Ascending aorta (tissue), 2 donors: ENCODE measurements at places on chromosomes 1 and 21.

- no peak overlapping the region for H3K4me3 ChIP-seq
- peaks cover 4% of the 10 kb centered on the region for H3K4me1 ChIP-seq
- H3K36me3 ChIP-seq = peaks cover 5% of the 10 kb centered on the region
Measured at GRCh38 chr1:109078317-109078716, 2.5 kb upstream of the TAF13 start.

GRCh38 chr1:99546432-99547416 lies 99.2 kb upstream of the PALMD start:
- no peaks in the 10 kb centered on the region for H3K27me3 ChIP-seq
- no peak overlapping the region for H3K27ac ChIP-seq
- no peak overlapping the region for H3K4me3 ChIP-seq
- no peak for DNase-seq
- H3K36me3 ChIP-seq = no peaks in the 10 kb centered on the region

GRCh38 chr1:35600593-35600992 lies 27.5 kb downstream of the TFAP2E start:
- no peaks in the 10 kb centered on the region for H3K27me3 ChIP-seq
- H3K4me1 ChIP-seq = no peaks in the 10 kb centered on the region
- H3K4me3 ChIP-seq = no peak overlapping the region
- no peak for DNase-seq
- H3K27ac ChIP-seq = no peak overlapping the region

DNA sequence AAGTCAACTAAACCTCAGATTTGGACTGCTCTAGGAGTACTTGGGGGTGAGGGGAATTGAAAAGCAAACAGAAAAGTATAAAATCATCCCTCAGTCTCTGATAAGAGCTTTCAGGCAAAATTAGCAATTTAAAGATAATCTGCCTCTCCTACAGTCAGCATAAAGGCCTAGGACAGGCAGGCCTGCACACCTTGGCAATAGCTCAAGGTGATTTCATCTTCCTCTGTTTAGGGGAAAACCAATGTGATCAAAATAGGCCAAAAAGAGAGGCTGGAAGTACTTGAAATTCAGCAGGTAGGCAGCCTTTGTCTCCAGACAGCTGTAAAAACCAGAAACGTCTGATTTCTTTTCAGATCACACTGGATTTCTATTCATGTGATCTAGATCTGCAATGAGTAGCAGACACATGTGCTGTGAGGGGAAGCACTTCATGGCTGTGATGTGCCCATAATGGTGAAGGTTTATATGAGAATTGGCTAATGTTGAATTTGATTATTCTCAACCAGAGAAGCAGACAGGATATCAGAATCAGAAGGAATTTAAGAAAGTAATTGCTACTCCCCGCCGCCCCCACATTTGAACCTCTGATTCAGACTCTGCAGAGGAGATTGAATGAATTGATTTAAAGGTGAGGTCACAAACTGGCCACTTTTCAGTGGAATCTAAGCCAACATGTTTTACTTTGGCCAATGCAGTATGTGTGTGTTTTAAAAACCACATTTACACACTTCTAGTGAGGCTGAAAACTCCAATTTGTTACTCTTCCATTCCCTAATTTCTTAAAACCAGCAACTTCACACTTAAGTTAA lies 45.8 kb upstream of the DNASE2B start:
- no peaks in the 10 kb centered on the region for H3K36me3 ChIP-seq
- H3K4me1 ChIP-seq = no peaks in the 10 kb centered on the region
- no peak for DNase-seq
- H3K27ac ChIP-seq = no peak overlapping the region

DNA sequence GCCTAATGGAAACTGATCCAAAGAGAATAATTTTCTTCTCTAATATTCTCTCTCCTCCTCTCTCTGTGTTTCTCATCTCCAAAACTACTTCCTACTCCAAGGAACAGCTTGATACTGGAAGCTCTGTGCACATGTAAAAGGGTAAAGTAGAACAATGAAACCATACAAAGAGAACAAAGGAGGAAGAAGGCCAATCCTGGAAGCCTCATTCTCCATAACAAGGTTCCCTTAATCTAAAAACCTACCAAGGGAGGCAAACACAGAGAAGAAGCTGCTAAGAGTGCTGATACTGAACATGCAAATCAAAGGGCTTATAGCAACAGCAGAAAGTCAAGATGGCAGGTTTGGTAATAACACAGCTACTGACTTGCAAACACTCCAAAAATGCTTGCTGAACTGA lies 44.4 kb downstream of the SIPA1L2 start:
- H3K36me3 ChIP-seq = no peaks in the 10 kb centered on the region
- DNase-seq = no peak
- H3K4me3 ChIP-seq = no peak overlapping the region

DNA sequence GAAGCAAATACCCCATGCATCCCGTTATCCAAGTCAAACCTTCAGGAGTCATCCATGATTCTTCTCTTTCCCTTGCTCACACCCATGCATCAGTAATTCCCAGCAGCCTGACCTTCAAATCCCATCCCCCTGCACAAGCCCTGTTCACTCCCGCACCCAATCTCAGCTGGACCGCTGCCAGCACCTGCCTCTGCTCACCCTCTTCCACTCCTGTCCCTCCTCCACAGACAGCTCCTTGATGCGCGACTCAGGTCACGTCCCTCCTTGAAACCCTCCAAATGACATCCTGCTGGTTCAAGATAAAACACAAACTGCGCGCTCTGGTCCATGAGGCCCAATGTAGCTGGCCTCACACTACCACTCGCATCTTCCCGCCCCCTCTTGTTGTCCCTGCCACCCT lies 43.4 kb upstream of the MPZL1 start:
- H3K27ac ChIP-seq = no peak overlapping the region
- no peaks in the 10 kb centered on the region for H3K36me3 ChIP-seq
- H3K4me3 ChIP-seq = no peak overlapping the region
- H3K27me3 ChIP-seq = no peaks in the 10 kb centered on the region

- H3K27ac ChIP-seq = no peak overlapping the region
- H3K4me1 ChIP-seq = no peaks in the 10 kb centered on the region
- no peak for DNase-seq
- no peak overlapping the region for H3K4me3 ChIP-seq
Measured at GRCh38 chr1:25089772-25090171, 142.5 kb downstream of the SYF2 start.

DNA sequence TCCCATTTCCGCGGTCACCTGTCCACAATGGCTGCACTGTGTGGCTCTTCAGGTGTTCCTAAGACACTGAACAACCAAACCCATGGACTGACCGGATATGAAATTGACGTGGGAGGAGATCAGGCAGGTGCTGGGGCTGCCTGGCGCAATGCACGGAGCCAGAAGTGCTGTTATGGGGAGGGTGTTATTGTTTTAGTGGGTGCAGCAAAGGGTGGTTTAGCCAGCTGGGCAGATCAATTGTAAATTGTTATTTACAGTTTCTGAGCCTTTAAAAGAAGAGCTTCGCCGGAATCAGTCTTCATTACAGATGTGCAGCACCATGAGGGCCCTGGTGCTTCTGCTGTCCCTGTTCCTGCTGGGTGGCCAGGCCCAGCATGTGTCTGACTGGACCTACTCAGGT lies at the start of gene CA6:
Gene CA6 (plus strand): TSS at position 301 of the 400 bp plus-strand sequence. CDS start 19 bp downstream, at position 320.
- H3K4me3 ChIP-seq = no peak within 1 kb of the TSS
- H3K4me1 ChIP-seq = no peaks in the 10 kb centered on the region
- H3K27me3 ChIP-seq = no peaks in the 10 kb centered on the region
- no peak for DNase-seq

- no peak for DNase-seq
- no peaks in the 10 kb centered on the region for H3K36me3 ChIP-seq
- H3K27me3 ChIP-seq = no peaks in the 10 kb centered on the region
- H3K4me3 ChIP-seq = no peak overlapping the region
Measured at GRCh38 chr1:8846263-8846662, 28.8 kb upstream of the RERE start.

DNA sequence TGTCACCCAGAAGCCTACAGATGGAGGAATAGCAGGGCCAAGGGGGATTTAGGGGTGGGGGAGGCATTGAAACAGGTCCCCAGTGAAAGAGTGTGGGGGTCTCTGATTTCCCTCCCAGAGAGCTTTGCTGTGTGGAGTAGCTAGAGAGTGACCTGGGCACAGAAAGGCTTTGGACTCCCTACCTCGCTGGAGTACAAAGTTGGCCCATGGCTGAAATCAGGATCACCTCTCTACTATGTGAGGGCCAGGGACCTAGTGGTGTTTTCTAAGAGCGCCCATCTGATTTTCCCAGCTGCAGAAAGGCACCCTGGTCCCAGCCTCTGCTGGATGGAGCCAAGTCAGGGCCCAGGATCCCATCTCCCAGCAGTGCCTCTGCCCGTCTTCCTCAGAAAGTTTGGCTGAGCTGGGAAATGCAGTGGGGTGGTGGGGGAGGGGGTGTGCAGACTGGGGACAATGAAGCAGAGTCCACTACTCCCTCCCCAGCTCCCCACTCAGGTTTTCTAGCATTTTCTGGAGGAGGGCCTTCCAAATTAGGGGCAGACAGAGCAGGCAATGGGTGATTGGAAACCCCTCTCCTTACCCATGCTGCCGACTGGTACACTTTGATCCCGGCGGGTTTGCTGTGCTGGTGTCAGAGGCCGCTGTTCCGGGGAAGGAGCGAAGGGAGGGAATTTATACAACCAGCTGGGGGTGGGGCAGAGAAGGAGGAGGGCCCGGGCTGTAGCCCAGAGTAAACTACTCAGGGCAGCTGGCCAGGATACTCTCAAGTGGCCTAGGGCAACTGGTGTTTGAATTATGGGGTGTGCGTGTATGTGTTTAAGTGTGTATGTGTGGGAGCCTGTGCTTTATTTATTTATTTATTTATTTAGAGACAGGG lies at the start of gene SELENBP1:
Gene SELENBP1 (minus strand): TSS at position 648 of the 877 bp plus-strand sequence. CDS start 64 bp downstream, at position 584.
- H3K27me3 ChIP-seq = no peaks in the 10 kb centered on the region
- peaks cover 5% of the 10 kb centered on the region for H3K36me3 ChIP-seq
- H3K4me1 ChIP-seq = peaks cover 15% of the 10 kb centered on the region
- H3K4me3 ChIP-seq = peak within 1 kb of the TSS; percentile 48
- peak within 1 kb of the TSS; percentile 79 for H3K27ac ChIP-seq
- no peak for DNase-seq

DNA sequence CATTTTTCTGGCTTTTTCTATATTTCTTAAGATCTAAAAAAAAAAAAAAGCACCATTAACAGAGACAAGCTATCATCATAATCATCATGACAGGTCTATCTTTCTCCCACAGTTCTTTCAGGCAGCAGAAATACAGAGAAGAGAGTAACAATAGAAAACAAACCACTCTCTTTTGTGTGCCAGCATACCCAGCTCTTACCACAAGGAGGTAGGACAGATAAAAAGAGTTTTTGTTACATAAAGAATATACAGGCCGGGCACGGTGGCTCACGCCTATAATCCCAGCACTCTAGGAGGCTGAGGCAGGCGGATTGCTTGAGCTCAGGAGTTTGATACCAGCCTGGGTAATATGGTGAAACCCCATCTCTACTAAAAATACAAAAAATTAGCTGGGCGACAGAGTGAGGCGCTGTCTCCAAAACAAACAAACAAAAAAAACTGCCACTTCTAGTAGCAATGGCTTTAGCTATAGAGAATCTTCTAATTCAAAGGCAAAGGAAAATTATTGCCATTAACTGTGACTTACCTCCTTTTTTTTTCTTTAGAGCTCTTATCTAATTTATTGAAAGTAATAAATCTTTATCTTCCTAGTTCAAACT lies 39.7 kb downstream of the ANKRD13C start:
- no peak overlapping the region for H3K27ac ChIP-seq
- no peaks in the 10 kb centered on the region for H3K27me3 ChIP-seq
- H3K36me3 ChIP-seq = peaks cover 4% of the 10 kb centered on the region
- no peak overlapping the region for H3K4me3 ChIP-seq
- no peaks in the 10 kb centered on the region for H3K4me1 ChIP-seq

DNA sequence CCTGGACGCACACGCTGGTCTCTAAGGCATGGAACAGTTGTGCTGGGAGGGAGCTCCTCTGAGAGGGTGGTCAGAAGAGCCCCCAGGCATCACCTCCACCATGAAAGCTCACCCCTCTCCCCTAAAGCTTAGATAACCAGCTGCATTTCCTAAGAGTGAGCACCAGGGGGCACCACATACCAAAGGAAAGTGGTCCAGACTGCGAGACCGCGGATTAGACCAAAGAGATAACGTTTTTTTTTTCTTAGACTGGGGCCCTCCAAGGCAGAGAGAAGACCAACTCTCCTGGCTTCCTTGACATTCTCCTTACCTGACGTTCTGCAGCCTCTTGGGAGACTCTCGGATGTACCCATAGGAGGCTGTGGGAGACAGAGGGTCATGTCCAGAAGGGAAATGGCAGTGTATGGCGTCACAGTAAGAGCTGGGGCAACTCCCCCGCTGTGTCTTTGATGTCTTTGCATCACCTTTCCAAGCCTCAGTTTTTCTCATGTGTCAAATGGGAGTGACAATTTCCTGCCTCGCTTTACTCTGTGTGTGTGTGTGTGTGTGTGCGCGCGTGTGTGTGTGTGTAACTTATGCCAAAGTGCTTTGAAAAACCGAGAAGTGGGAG lies 12.3 kb upstream of the IFNLR1 start:
- peak; percentile 71 for DNase-seq
- no peaks in the 10 kb centered on the region for H3K27me3 ChIP-seq
- H3K4me3 ChIP-seq = no peak overlapping the region
- H3K4me1 ChIP-seq = no peaks in the 10 kb centered on the region
- H3K36me3 ChIP-seq = no peaks in the 10 kb centered on the region
- no peak overlapping the region for H3K27ac ChIP-seq

GRCh38 chr1:26524181-26524580 lies 5.4 kb upstream of the RPS6KA1 start:
- no peaks in the 10 kb centered on the region for H3K36me3 ChIP-seq
- no peak overlapping the region for H3K4me3 ChIP-seq
- H3K27ac ChIP-seq = no peak overlapping the region
- DNase-seq = no peak
- H3K27me3 ChIP-seq = no peaks in the 10 kb centered on the region
- H3K4me1 ChIP-seq = no peaks in the 10 kb centered on the region

DNA sequence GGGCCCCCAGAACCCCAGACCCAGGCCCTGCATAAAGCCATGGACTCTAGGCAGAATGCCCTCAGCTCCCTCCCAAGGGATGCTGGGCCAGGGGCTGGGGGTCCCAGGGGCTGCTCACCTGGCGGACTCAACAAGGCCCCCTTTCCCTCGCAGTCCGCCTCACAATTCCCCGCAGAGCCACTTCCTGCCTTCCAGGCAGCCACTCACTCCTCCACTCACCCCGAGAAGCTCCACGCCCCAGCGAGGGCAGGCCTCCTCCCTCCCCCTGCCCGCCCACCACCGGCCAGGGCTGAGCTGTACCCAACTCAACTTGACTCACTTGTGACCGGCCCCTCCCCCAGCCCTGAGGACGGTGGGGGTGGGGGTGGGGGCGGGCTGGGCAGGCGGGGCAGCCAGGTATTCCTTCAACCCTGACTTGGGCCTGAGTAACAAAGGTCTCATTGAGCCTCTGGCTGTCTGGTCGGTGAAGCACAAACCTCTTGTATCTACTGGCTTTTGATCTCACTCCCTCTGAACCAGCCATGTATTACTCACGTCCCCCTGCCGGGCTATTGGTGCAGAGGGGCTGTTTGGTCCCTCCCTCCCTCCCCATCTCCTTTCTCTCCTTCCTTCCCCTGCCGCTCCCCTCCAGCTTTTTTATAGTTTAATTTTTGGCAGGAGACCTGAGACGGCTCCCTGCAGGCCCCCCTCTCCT lies 5.9 kb downstream of the BLACAT1 start:
- H3K36me3 ChIP-seq = no peaks in the 10 kb centered on the region
- no peak for DNase-seq
- H3K27ac ChIP-seq = no peak overlapping the region
- H3K27me3 ChIP-seq = peaks cover 8% of the 10 kb centered on the region
- no peak overlapping the region for H3K4me3 ChIP-seq
- H3K4me1 ChIP-seq = no peaks in the 10 kb centered on the region

- H3K36me3 ChIP-seq = no peaks in the 10 kb centered on the region
- H3K4me1 ChIP-seq = no peaks in the 10 kb centered on the region
- H3K27ac ChIP-seq = no peak overlapping the region
- no peak for DNase-seq
Measured at GRCh38 chr1:175597969-175598765, 145.2 kb downstream of the TNR start.

GRCh38 chr1:192566657-192567056 lies 8.9 kb upstream of the RGS1 start:
- no peaks in the 10 kb centered on the region for H3K36me3 ChIP-seq
- no peak for DNase-seq
- no peaks in the 10 kb centered on the region for H3K27me3 ChIP-seq
